Stimulated activated CD4-positive, alpha-beta T cell treated with anti-CD3 and anti-CD28 coated beads, Interleukin-4, amount 100 ng/mL, for 4 hours (primary cell): ENCODE measurements at places on chromosomes 12 and 14.

DNA sequence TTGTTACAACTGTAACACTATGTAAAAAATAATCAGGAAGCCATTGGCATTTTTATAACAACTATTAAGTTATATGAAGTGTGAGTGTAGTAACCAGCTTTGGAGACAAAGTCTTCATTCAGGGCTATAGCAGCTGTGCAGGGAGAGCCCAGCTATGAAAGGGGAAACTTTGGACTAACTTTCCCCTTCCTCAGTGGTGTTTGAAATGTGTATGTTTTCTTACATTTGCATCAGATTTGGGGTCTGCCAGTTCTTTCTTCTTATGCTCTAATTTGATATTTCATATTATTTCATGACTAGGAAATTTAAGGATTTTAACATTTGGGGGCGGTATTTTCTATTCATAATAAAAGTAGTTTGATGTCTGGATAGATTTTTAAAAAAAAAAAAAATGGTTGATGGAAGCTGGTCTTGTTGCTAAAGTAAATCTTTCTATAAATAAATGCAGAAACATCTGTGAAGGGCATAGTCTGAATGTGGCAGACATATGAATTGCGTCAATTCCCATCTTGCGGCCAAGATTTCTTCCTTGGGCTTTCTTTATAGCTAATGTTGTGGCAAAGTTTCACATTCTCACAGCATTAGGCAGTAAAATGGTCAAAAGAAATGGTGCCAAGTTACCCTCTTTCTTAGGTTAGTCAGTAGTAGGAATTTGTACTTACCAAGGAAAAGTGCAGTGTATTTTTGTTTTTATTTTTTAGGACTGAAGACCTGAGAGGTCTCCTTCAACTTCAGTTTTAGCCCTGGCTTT lies 35.6 kb downstream of the RASSF8 start:
- no peak for DNase-seq

DNA sequence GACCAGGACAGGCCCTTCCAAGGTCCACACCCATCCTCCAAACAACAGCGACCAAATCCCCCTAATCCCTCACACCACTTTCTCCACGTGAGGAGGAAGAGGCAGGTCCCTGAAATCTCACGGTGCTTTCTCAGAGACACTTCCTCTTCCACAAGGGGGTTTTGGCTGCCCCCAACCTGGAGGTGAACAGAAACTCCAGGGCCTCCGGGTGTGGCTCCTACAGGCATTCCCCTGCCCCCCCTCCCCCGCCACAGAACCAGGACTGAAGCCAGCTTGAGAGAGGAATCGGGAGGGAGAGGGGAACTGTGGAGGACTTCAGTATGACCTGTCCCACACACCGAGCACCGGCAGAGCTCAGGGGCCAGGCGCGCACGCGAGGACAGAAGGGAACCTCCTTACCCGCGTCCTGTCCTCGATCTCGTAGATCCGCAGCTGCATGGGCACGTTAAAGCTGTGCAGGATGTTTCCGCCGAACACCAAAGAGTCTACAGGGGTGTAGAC lies 60.2 kb downstream of the KDM2B start:
- DNase-seq, result no peak

DNA sequence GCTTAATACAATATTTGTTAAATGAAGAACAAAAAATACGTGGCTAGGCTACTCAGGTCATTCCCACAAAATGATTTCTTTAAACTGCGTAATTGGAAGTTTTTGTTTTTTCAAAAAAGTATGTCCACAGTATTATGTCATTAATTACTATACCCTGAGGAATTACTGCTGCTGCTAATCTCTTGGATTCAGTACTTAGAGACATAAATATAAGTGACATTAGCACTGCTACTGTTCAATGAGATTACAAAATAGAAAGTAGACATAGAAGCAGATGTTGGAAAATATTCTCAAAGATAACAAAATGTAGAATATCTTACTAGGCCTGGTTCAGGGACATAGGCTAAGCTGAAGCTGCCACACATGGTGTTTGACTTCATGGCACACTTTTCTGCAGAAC lies 36.3 kb downstream of the HMGA2 start:
- DNase-seq, result no peak

DNA sequence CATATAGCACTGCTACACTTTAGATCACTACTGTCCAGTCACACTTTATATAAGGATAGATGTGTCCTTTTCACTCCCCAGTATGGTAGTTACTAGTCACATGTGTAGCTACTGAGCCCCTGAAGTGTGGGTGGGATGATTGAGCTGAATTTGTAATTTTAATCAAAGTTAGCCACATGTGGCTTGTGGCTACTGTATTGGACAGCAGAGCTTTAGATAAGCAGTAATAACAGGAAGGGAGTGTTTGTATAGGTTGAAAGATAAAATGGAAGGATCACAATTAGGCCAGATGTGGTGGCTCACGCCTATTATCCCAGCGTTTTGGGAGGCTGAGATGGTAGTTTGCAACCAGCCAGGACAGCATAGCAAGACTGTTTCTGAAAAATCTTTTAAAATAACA lies 23.5 kb downstream of the NAA30 start:
- no peak for DNase-seq

DNA sequence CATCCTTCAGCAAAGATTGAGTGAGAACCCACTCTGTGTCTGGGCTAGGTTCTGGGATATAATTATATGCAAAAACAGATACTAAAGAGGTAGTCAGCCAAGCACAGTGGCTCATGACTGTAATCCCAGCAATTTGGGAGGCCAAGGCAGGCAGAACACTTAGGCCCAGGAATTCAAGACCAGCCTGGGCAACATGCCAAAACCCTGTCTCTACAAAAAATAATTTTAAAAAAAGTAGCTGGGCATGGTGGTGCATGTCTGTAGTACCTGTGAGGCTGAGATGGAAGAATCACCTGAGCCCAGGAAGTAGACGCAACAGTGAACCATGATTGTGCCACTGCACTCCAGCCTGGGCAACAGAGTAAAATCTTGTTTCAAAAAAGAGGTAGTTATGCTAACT lies 237.5 kb upstream of the HMGA2 start:
- DNase-seq, result no peak

DNA sequence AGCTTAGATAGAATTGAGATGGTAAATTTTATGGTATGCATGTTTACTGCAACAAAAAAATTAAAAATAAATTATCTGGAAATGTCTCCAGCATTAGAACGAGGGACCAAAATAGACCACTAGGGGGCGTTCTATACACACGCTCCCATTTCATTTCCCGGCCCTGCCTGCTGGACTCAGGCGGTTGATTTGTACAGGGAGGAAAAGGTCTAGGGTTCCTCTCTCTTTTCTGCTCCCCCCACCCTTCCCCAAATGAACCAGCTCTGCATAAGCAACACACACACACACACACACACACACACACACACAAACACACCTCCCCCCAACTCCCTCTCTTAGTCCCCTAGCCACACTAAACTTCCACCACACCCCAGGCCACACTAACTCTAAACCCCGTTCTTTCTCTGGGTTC lies 7.8 kb upstream of the DTX1 start:
- DNase-seq, result peak; percentile 52

DNA sequence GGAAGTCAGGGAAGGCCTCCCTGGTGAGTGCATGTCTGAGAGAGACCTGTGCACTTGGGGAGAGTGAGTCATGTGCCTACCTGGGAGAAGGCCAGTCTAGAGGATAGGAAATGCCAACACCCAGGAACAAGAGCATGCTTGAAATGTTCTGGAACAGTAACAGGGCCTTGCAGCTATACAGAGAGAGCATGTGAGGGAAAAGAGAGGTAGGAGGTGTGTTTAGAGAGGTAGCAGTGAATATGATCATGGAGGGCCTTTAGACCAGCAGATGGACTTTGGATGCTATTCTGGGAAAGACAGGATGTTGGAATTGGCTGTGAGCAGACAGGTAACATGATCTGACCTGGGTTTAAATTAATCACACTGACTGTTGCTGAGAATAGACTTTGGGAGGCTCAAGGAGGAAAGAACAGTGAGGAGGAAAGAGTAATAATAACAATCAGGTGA lies 1143.6 kb downstream of the FLRT2 start:
- DNase-seq, result no peak

- DNase-seq, result no peak
Measured at GRCh38 chr12:40194846-40195245, 30.0 kb upstream of the LRRK2 start.

DNA sequence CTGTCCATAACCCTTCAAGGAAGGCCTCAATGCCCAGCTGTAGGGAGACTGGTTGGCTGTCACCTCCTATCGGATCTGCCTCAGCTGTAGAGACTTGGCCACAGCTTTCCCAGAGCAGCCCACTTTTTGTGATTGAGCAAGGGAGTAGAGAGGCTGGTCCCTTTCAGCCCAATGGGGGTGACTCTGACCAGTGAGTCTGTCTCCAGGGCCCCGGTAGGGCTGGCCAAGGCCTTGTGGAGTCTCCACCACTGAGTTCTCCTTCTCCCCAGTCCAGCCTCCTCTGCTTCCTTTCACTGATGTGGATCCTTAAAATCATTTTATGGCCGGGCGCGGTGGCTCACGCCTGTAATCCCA lies 14.5 kb upstream of the HPD start:
- DNase-seq, result no peak

DNA sequence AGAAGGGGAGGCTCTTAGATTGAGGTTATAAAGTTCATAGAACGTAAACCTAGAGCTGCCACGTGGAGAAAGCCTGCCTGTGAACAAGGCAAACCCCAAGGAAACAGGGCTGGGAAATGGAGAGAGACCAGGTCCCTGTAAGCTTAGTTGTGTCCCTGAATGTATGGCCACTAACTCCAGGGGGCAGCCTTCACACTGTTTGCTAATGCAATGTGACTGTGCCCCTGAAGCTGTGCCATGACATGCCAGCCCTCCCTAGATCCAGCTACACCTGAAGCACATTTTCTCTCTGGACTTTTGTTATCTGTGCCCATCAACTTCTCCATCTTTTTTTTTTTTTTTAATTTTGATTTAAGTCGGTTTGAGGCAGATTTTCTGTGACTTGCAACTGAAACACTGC lies 60.6 kb upstream of the TMCC3 start:
- peak; percentile 15 for DNase-seq

GRCh38 chr12:113521708-113522107 lies 50.0 kb upstream of the LHX5 start:
- DNase-seq, result no peak

- DNase-seq, result peak; percentile 50
Measured at GRCh38 chr12:124740691-124741137, 123.0 kb downstream of the SCARB1 start.

GRCh38 chr14:61456720-61457119 lies 135.3 kb downstream of the PRKCH start:
- peak; percentile 79 for DNase-seq

DNA sequence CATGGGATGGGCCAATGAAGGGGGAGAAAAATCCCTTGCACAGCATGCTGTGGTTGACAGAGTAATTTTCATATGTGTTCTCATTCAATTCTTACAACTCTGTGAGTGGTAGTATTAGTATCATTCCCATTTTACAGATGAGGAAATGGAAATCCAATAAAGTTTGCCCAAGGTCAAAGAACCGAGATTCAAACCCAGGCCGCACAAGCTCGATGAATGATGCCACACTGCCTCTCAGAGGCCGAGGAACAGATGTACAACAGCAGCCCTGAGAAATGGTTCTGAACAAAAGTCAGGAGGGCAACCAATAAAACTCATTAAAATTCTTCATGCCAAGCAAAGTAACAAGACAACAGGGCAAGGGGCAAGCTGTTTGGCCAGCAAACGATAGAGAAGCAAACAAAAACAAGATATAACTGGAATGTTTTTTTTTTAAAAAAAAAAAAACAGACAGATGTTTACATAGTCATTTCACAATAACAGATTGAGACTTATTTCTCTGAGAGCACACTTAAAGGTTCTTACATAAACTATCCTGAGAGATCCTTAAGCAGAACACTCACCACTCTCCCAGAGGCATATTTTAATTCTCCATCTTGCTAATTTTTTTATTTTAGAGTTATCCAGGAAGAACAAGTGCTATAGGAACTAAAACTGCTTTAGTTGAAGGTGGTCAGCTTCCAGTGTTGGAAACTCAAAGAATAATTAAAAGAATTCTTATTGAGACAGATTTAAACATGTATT lies 85.8 kb downstream of the EXOC5 start:
- no peak for DNase-seq

DNA sequence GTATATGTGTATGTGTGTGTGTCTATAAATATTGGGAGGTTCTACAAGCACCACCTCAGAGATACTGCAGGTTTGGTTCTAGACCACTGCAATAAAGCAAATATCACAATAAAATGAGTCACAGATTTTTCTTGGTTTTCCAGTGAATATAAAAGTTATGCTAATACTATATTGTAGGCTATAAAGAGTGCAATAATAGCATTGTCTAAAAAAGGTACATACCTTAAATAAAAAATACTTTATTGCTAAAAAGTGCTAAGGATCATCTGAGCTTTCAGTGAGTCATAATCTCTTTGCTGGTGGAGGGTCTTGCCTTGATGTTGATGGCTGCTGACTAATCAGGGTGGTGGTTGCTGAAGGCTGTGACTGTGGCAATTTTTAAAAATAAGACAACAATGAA lies 111.1 kb downstream of the VEZT start:
- DNase-seq, result no peak
